Stimulated activated CD4-positive, alpha-beta T cell treated with anti-CD3 and anti-CD28 coated beads, Interleukin-15, amount 100 ng/mL, for 1 hour (primary cell): ENCODE measurements at places on chromosomes 4 and X.

DNA sequence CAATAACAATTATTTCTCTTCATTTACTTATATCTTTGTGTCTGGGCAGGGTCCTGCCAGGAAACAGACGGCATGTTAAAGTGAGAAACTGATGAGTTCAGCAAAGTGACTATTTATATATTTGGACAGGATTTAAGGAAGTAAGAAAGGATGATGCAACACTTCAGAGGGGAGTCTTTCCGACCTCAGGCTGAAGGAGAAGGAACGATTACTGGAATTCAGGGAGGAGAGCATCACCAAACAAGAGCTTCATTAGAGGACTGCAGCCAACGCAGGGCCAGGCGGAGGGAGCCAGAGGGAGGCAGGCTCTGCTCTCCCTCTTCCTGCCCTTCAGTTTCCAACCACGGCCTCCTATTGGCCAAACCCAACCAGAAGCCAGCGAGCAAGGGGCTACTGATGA lies 1.5 kb upstream of the TLR7 start:
- no peak for DNase-seq

GRCh38 chr4:158259955-158260575 lies 49.8 kb downstream of the TMEM144 start:
- DNase-seq, result no peak

DNA sequence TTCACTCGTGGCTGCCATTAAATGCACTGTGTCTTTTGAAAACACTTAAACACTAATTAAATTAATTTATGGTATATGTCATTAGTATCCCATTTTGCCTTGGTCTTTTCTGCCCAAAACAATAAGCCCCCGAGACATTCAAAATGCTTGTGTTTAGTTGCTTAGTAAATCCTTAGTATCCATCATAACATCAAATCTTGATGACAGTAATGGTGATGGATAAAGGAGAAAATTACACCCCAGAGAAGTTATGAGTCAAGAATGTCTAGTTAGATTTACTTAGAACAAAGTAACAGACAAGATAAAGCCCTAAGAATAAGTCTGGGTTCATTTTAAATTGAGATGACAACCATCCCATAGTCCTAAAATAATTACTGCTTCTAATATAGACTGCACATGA lies 21.3 kb downstream of the ANK2 start:
- DNase-seq, result no peak

DNA sequence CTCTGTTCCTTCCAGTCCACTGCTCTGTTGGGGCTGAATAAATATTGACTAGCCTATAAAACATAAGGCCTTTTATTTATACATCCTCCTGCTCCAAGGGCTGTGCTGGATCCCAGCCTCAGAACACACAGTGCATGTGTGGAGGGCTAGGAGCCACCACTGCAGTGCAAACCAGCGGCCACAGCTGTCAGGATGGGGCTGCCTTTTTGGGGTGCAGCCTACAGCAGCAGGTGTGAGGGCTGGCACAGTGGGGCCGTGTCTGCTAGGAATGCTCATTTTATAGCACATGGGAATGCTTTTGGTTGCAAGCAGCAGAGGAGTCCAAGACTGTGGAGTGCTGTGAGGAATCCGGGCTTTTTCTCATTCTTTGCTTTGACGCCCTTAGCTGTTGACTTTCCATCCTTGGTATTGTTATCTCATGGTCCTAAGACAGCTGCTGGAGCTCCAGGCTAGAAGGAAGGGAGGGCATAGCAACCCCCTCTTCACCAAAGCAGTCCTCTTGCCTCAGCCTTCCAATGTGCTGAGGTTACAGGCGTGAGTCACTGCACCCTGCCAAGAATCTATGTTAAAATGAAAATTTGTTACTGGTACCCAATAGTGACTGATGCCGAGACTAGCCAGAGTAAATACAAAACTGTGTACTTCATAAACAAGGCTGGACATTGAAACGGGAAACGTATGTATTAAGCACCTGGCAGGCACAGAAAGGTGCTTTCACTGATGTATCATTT lies 334.3 kb upstream of the GATB start:
- DNase-seq, result no peak

DNA sequence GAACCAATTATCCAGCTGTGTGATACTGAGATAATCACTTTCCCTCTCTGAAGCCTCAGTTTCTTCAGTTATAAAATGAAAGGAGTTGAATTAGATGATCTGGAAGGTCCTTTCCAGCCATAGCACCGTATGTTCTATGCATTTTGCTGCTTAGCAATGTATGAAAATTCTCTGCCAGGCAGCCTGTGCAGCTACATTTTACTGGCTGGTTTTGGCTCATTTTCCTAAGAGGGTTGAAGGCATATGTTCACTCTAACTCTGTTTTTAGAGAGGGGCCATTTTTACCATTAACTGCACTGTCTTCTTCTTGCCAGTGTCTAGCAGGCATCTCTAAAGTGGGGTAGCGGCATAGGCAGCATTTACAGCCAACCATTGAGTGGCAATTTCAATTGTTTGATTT lies 26.1 kb downstream of the TRPC5 start:
- no peak for DNase-seq

DNA sequence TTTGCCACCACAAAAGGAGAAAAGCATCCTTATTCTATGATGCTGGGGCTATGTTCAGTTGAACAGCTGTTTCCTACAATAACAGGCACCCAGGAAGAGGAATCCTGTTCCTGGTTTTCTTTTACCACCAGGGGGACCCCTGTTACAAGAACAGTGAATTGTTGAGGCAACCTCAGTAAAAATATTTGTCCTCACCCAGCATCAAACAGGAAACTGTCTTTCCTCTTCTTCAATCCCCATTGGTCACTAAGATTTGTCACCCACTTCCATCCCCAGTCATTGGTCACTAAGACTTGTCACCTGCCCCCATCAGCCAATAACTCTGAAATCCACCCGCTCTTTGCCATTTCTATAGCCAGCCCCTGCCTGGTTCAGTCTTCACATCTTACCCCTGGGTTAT lies 143.5 kb upstream of the GALNT7 start:
- no peak for DNase-seq

- no peak for DNase-seq
Observed at GRCh38 chr4:168917138-168917779, 92.8 kb downstream of the CBR4 start.

- DNase-seq, result no peak
Observed at GRCh38 chr4:14581741-14582140, 420.5 kb upstream of the CPEB2 start.

GRCh38 chr4:144788469-144788868 lies 142.5 kb downstream of the HHIP start:
- DNase-seq, result no peak

DNA sequence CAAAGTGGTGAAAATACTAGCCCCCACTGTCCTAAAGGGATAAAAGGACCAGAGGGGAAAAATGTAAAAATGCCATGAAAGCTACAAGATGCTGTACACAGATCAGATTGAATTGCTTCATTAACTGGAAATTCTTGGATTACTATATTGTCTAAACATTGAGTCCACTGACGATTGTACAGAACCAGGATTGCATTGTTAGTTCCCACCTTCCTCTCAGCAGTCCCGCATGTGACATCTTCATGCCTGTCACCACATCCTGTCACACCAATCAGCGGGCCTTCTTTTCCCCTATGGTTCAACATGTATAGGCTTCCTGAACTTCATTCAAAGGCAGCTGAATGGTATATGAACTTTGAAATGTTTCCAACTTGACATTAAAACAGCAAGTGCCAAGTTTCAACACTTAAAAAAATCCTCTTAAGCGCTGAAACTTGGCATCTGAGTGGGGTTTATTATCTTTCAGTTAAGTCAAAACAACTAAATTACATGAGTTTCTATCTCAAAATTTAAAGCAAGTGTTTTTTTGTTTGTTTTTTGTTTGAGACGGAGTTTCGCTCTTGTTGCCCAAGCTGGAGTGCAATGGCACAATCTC lies 24.6 kb downstream of the ZRSR2 start:
- DNase-seq, result no peak

DNA sequence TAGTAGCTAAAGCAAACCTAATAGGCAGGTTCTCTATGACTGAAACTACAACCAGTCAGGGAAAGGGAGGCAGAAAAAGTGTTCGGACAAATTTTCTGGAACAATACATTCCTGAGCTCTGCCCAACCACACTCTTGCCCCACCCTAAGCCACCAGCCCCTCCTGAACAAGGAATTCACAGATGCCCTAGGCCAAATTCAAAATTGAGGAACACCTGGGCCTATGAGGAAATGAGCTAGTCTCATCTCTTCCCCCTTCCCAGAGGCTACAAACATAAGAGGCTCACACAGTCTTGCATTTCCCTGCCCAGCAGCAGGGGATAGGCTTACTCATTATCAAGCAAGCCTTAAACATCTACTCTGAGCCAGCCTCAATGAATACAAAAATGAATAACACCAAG lies 284.7 kb downstream of the ZNF674 start:
- no peak for DNase-seq

GRCh38 chr4:108602163-108602562 lies 18.2 kb upstream of the RPL34 start:
- no peak for DNase-seq

DNA sequence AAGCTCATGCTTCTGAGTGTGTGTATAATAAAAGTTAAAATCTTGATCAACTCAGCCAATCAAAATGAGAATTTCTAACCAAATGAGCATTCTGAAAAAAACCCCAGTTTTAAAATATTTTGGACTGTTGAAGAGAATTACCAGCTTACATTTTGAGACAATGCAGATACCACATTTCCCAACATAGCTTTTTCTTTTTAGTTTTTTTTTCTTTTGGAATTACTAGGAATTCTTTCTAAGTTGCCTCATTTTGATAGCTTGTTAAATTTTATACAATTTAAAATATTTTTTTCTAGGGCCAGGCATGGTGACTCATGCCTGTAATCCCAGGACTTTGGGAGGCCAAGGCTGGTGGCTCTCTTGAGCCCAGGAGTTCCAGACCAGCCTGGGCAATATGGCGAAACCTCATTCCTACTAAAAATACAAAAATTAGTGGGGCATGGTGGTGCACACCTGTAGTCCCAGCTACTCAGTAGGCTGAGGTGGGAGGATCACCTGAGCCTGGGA lies 2.2 kb downstream of the RP2 start:
- DNase-seq, result no peak

DNA sequence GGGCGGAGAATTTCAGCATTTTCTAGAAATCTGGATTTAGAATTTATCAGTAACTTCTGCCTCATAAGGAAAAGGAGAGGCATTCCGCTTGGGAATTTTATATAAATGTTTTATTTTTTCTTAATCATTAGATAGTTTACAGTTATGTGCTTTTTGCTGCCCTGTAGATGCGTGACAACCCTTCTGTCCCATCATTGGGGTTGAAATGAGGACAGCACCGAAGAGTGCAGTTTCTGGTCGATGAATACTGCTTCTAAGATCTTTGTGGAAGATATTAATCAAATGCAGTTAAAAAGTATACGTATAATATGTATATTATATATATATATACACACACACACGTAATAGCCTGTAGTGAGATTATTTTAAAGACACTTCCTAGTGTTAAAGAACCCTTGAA lies 1.5 kb downstream of the RBPJ start:
- DNase-seq, result no peak

DNA sequence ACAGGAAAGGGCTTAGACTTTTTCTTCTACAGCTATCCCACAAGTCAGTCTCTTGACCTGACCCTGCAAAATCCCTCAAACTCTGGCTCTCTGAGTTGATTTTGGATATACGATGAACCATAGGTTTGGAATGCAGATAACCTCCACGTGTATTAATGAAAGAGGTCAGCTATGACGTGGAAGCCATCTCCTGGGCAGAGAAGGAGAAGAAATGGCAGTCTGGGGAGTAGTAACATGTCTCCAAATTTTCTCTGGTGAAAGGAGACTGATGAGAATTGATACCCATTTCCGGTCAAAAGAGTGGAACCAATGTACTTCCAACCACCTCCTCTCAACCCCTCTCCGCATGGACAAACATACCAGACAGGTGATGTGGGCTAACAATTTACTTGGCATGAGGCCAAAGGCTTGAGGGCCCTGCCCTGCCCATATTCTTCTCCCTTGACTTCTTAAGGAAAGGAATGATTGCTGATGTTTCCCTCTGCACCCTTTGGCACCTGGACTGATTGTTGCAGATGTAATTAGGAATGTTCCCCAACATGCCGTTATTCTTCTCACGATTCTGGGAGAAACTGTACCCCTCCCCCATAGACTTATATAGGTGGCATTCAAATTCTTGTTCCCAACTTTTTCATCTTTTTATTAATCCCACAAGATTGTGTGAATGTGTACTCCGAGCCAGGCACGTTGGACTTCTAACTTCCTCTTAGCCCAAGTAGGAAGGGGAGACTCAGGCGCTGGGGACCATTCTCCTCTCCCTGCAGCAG lies 580 bp upstream of the PLS3 start:
- no peak for DNase-seq

DNA sequence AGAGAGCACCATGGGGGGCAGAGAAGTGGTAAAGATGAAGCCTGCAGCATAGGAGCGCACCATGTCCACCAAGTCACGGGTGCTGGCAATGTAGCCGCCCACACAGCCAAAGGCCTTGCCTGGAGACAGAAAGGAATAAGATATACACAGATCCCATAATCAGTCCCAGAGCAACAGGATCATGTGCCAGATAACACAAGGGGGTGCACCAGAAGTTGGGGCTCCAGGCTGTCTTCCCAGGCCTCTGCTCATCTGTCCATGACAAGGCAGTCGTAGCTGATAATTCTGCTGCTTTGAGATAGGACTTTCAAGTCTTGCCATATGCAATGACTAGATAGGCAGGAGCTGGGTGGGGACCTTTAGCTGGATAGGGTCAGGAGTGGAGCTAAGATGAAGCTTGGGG lies 14.7 kb downstream of the APEX2 start:
- DNase-seq, result no peak

- no peak for DNase-seq
Observed at GRCh38 chr4:85369703-85370380, 105.1 kb upstream of the ARHGAP24 start.

DNA sequence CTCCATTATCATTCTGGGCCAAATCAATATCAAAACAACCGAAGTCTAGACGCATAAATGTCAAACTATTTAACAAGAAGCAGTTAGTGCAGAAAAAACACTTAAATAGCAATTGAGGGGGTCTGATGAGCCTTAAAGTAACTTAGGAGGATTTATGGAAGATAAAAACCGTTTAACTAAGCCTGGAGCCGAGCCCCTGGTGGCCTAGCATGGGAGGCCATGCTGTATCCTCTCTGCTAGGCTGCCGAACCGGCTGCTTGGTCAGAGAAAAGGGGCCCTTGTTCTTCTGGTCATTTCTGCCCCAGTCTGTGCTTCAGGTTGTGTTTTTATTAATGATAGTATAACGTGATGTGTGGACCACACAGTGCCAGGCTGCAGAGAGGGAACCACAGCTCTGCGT lies 72.4 kb downstream of the CPZ start:
- no peak for DNase-seq

GRCh38 chrX:42149765-42150164 lies 226.4 kb upstream of the CASK start:
- DNase-seq, result no peak
